Central memory CD8-positive, alpha-beta T cell (primary cell): ENCODE measurements at places on chromosomes 6 and 20.

- no peak for DNase-seq
Observed at GRCh38 chr6:77463308-77463860, at the start of gene HTR1B. TSS of gene HTR1B (minus strand) at chr6:77463491. CDS start at chr6:77463403, 88 bp downstream.

- no peak for DNase-seq
Observed at GRCh38 chr20:9332791-9333479, 181.5 kb upstream of the LAMP5 start.

DNA sequence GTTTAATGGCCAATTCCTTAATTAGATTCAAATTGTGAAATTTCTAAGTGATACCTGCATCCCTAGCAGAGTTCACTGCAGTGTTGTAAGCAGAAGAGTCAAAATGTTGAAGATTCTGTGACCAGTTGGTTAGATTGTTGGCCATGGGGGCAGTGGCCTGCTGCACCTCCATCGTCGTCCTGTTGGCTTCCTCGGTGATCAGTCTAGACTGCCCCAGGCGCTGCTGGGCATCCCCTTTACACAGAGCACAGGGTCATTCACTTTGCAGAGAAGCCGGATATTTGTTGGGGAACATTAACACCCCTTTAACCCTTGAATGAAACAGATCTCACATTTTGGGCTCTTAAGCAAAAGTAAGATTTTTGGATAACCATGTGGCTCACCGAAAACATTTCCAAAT, 60.7 kb downstream of the FAM229B start:
- no peak for DNase-seq

GRCh38 chr20:23339986-23340385, 10.6 kb upstream of the NXT1 start:
- DNase-seq = no peak
